ENCODE measurements at places on chromosomes 2 and 18.

DNA sequence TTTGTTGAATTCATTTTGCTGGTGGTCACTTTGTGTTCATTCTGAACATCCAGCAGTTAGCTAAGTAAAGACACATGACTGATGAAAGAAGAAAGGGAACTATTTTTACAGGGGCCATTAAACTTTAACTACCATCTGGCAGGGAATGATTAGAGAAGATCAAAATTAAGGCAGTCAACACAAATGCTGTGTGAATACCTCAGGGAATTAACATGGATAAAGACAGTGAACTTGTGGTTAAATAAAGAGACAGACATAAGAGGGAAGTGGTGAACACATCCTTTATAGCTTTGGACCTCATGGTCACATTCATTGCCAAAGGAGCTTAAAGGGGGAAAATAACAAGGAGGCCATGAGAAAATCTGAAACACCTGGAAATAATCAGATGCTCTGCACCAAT lies 52.6 kb upstream of the ATP5MC3 start:
- no peak for DNase-seq

DNA sequence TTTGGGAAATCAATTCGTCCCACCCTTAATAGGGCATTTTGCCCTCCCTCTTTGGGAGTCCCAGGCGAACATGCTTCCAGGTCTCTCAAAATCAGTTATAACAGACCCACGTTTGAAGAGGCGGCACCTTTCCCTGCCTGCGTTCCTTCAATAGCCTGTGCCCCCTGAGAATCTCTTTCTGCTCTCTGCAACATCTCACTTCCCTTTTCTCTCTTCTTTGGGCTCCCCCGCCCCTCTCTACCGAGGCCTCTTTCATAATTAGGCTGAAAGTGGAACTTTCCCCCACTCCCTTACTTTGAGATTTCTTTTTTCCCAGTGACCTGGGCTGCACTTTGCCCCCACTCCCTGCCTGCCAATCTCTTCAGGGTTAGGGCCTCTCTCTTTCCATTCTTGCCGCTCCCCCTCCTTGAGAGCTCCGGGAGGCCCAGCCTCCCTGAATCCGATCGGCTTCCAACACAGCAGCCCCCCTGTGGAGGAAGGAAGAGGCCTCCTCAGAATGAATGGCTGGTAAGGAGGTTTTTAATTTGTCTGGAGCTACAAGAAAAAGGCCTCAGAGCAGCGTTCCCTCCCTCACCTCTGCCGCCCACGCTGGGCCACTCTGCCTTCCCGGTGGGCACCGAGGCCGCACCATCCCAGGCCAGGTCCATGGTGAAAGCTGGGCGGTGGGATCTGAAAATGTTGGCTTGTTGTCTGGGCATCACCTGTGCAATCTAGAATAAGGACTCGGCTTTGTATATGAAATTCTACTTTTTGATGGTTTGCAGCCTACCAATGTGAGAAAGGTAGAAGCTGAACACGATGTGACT lies 162.6 kb upstream of the SIX3 start:
- DNase-seq: no peak

DNA sequence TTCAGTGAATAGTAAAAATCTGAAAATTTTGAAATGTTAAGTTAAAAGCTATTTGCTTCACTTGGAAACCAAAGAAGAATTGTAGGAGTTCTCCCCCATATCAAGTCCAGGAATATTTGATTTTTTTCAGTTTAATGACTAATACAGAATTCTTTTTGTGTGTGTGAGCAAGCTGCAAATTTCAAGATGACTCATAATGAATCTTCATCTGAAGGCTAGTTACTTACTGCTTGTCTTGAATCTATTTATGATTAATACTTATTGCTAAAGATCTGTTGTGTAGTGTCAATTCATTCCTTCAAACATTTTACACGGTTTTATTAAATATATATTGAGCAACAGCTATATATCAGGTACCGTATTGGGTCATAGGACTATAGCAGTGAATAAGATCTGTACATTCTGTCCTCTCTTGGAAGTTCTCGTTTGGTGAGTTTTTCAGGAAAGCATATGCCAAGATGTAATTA lies 47.8 kb upstream of the CAVIN2 start:
- DNase-seq: no peak

GRCh38 chr2:179692043-179692442 lies 169.4 kb downstream of the ZNF385B start:
- DNase-seq: no peak

DNA sequence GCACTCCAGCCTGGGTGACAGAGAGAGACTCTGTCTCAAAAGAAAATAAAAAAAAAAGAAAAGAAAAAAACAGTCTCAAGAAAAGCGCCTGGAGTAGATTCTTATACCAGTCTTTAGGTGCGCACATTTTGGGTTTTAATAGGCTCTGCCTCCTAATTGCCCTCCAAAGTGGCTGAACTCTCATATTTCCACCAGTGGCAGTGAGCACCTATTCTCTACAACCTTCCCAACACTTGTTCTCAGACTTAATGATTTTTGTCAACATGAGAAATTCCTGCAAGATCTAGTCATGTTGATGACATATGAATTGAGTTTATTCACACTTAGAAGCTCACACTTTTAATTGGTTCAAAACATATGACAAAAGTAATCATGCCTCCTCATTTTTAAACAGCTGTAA lies 39.0 kb downstream of the PLB1 start:
- no peak for DNase-seq

- DNase-seq: no peak
These were observed 47.8 kb upstream of the ST3GAL5 start for GRCh38 chr2:85936421-85937068.

- no peak for DNase-seq
These were observed 162.3 kb downstream of the TTN start for GRCh38 chr2:178644919-178645318.

Data from stimulated activated naive CD8-positive, alpha-beta T cell treated with anti-CD3 and anti-CD28 coated beads, Interleukin-15, amount 100 ng/mL, for 72 hours (primary cell).